ENCODE measurements at places on chromosomes 16 and 17.

- peaks cover 18% of the 10 kb centered on the region for H3K27me3 ChIP-seq
- H3K4me1 ChIP-seq = no peaks in the 10 kb centered on the region
- no peak overlapping the region for H3K27ac ChIP-seq
- DNase-seq = no peak
- H3K36me3 ChIP-seq = no peaks in the 10 kb centered on the region
- H3K4me3 ChIP-seq = no peak overlapping the region
Observed at GRCh38 chr16:10154389-10154788, 27.8 kb downstream of the GRIN2A start.

GRCh38 chr16:797120-797420, 3.5 kb downstream of the GNG13 start:
- DNase-seq = peak; percentile 54
- H3K27ac ChIP-seq = no peak overlapping the region
- H3K4me1 ChIP-seq = no peaks in the 10 kb centered on the region
- peaks cover 8% of the 10 kb centered on the region for H3K27me3 ChIP-seq

- no peak for DNase-seq
- H3K27me3 ChIP-seq = peaks cover 17% of the 10 kb centered on the region
- peaks cover 26% of the 10 kb centered on the region for H3K4me1 ChIP-seq
- H3K36me3 ChIP-seq = no peaks in the 10 kb centered on the region
Observed at GRCh38 chr17:43718544-43718943, 40.0 kb downstream of the SOST start.

DNA sequence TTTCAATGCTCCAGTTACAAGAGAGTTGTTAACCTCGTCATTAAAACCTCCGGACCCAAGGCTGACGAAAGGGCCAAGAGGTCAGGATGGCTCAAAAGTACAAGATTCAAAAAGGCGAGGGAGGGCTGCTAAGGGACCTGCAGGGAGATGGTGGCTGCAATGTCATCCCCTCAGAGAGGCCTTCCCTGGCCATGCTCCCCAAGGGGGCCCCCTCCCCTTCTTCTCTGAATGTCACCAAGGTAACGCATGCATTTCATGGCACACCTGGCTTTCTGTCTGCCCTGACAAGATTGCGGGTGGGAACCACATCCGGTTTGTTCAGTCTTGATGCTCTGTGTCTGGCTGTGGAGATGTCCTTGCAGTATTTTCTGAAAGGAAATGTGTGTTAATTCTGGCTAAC, 89.9 kb downstream of the C16orf78 start:
- H3K27me3 ChIP-seq = no peaks in the 10 kb centered on the region
- H3K4me1 ChIP-seq = peaks cover 46% of the 10 kb centered on the region
- DNase-seq = peak; percentile 63
- H3K4me3 ChIP-seq = peak overlapping the region; percentile 1

- H3K4me1 ChIP-seq = no peaks in the 10 kb centered on the region
- H3K27me3 ChIP-seq = peaks cover 21% of the 10 kb centered on the region
- no peak overlapping the region for H3K27ac ChIP-seq
- H3K36me3 ChIP-seq = no peaks in the 10 kb centered on the region
Observed at GRCh38 chr16:68728523-68728922, 8.6 kb upstream of the CDH1 start.

- DNase-seq = peak; percentile 44
- H3K4me1 ChIP-seq = peaks cover 68% of the 10 kb centered on the region
- peak overlapping the region; percentile 83 for H3K4me3 ChIP-seq
- peak overlapping the region; percentile 100 for H3K27ac ChIP-seq
- H3K27me3 ChIP-seq = peaks cover 3% of the 10 kb centered on the region
Observed at GRCh38 chr16:22191532-22192260, 14.4 kb upstream of the EEF2K start.

- H3K4me3 ChIP-seq = no peak overlapping the region
- H3K36me3 ChIP-seq = peaks cover 2% of the 10 kb centered on the region
- peak overlapping the region; percentile 29 for H3K27ac ChIP-seq
Observed at GRCh38 chr17:39380144-39380543, 21.3 kb downstream of the FBXL20 start.

DNA sequence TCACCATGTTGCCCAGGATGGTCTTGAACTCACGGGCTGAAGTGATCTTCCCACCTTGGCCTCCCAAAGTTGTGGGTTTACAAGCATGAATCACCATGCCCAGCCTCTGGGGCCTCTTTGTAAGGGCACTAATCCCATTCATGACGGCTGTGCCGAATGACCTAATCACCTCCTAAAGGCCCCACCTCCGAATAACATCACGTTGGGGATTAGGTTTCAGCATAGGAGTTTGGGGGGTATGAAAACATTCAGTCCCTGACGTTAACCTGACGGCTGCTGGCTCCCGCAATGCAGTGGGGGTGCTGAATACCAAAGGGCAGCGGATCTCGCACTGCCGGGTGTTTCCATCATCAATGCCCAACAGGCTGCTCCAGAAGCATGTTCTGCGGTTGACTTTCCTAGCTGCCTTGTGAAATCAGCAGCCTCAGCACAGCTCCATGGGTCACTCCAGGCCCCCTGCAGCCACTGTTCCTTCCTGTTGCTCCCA, 120.8 kb upstream of the SEC14L1 start:
- no peaks in the 10 kb centered on the region for H3K4me1 ChIP-seq
- H3K27ac ChIP-seq = no peak overlapping the region
- H3K36me3 ChIP-seq = no peaks in the 10 kb centered on the region
- DNase-seq = no peak

DNA sequence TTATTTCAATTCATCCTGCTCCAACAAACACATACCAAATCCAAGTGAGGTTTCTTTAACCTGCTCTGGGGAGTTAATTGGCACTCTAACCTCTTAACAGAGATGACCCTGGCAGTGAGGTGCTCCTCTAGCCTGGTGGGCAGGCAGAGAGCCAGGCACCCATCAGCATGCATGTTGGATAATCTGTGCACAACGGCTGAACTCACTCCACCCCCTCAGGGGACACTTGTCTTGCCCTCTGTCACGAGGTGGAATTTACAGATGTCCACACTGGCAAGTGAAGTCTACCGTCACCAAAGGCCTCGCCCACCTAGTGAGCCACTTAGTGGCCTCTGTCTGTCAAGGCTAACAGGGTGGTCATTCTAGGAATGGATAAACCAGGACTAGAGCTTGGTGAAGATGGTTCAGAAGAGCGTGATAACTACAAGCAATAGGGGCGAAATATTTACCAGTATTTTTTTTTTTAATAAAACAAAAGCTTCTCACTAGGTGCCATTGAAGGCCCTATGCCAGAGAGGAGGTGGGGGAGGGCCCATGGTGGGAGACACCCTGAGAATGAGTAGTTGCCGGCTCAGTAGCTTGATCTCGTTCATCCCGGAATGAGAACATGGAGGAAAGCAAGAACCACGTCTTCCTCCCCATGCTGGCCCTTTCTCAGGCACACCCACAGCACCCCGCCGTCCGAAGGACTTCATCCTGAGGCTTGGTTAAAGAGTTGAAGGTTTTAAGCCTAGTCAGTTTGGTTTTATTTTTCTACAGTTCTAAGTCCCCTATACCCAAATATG, 25.2 kb downstream of the PLD6 start:
- no peaks in the 10 kb centered on the region for H3K27me3 ChIP-seq
- H3K4me1 ChIP-seq = peaks cover 91% of the 10 kb centered on the region
- peak overlapping the region; percentile 66 for H3K4me3 ChIP-seq
- peak overlapping the region; percentile 99 for H3K27ac ChIP-seq
- H3K36me3 ChIP-seq = peaks cover 91% of the 10 kb centered on the region

DNA sequence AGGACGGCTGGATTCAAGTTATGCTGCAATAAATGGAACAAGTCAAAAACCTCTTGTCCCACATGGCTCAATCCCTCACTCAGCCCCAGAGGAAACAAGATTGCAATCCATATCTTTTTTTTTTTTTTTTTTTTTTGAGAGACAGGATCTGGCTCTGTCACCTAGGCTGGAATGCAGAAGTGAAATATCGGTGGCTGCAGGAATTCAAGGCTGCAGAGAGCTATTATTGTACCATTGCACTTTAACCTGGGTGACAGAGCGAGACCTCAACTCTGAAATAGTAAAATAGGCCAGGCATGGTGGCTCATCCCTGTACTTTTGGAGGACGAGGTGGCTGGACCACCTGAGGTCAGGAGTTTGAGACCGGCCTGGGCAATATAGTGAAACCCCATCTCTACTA, 2.7 kb upstream of the PDE6G start:
- peaks cover 3% of the 10 kb centered on the region for H3K27me3 ChIP-seq
- peaks cover 27% of the 10 kb centered on the region for H3K4me1 ChIP-seq
- no peak for DNase-seq
- H3K36me3 ChIP-seq = peaks cover under 1% of the 10 kb centered on the region

GRCh38 chr17:11797803-11798202, 199.5 kb downstream of the ZNF18 start:
- H3K4me1 ChIP-seq = no peaks in the 10 kb centered on the region
- no peak overlapping the region for H3K27ac ChIP-seq
- no peak overlapping the region for H3K4me3 ChIP-seq
- DNase-seq = no peak
- H3K27me3 ChIP-seq = no peaks in the 10 kb centered on the region

DNA sequence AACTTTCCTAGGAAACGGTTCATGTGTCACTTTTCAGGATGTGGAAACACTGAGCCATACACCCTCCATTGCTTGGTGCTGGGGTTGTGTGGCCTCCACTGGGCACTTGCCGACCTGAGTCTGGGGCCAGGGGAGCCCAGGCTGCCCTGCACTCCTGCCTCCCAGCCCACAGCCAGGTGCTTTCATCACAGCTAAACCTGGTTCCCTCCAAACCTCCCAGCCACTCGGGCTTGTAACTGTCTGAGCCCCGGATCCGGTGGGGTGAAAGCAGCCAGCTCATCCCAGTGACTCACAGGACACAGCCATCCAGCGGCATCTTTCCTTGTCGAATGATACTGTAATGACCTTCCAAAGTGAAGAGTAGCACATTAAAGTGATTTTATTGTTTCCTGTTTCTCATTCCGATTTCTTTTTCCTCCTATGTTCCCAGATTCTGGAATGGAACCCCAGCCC, 19.8 kb downstream of the CARHSP1 start:
- no peak overlapping the region for H3K4me3 ChIP-seq
- H3K36me3 ChIP-seq = peaks cover 97% of the 10 kb centered on the region
- H3K27ac ChIP-seq = peak overlapping the region; percentile 15
- no peaks in the 10 kb centered on the region for H3K27me3 ChIP-seq
- peaks cover 36% of the 10 kb centered on the region for H3K4me1 ChIP-seq

DNA sequence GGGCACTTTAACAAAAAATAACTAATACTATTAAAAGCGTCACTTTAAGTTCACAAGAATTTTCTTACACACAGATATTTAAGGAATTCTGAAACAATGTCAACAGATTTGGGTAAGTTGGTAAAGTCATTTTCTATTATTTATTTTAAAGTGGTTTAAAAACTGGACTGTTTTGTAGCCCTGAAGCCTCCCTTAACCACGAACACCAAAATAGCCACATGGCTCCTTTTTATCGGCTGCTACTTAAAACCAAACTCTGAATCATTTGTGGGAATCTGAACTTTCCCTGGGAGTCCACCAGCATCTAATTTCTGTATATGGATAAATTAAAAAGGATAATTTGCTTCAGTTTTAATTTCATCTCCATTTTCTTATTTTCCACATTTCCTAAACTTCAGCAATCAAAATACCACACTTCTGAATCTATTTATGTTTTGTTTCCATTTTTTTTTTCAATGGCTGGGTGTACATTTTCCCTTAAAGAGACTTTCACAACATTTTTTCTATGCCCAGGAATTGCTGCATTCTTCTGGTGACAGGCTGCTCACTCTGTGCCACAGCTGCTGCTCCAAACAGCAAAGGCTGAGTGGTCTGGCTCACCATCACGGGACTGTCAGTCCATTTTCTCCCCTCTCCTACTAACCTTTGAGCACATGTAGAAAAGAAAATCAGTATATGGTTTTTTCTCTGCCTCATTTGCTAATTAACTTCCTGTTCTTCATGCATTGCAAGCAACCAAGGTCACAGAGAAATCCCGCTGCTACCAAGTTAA, 255.5 kb upstream of the KCNJ16 start:
- no peak overlapping the region for H3K4me3 ChIP-seq
- no peak for DNase-seq
- no peaks in the 10 kb centered on the region for H3K4me1 ChIP-seq
- no peak overlapping the region for H3K27ac ChIP-seq

DNA sequence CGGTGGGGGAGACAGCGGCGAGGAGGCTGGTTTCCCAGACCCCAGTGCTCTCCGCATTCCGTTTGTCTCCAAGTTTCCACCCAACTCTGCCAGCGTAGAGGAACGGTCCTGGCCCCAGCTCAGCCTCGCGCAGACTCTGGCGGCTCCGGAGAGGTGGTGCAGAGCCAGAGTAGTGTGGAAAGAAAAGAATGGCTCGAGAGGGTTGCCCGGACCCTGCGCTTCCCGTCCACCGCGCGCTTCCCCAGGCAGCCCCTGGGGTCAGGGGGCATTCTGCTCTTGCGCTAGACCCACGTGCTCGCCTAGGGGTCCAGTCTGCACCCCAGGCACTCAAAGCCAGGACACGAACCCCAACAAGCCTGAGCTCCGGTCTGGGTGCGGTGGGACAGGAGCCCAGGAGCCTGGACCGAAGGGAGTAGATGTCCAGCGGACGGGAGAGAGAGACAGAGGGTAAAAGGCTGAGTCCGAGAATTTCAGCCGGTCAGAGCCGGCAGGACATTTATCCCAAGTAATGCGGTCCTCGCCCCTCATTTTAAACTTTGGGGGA, 3.8 kb downstream of the PMP22 start:
- no peak overlapping the region for H3K27ac ChIP-seq
- DNase-seq = no peak
- H3K4me3 ChIP-seq = peak overlapping the region; percentile 75
- no peaks in the 10 kb centered on the region for H3K36me3 ChIP-seq
- peaks cover 32% of the 10 kb centered on the region for H3K4me1 ChIP-seq
- peaks cover 96% of the 10 kb centered on the region for H3K27me3 ChIP-seq

DNA sequence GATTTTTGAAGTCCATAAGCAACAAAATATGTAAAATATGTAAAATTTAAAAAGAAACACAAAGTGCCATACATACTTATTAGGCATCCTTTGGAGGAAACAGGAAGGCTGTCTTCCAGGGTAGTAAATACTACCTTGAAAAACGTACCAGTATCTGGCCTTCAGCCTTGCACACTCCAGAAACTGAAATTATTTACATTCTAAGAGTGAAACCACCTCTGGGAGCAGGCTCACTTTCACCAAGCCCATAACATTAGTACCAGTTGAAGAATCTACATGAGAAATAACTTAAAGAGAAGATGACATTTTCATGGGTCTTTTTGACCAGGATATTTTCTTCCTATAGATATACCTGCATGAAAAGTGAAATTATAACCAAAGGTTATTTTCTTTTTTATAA, 6.4 kb downstream of the KRTAP9-1 start:
- no peaks in the 10 kb centered on the region for H3K36me3 ChIP-seq
- H3K4me3 ChIP-seq = no peak overlapping the region
- no peak for DNase-seq

All from activated T-cell treated with anti-CD3 and anti-CD28 coated beads, Interleukin-2, amount 50 U/mL, for 24 hours (primary cell).